ENCODE measurements at places on chromosomes 3 and 15.

DNA sequence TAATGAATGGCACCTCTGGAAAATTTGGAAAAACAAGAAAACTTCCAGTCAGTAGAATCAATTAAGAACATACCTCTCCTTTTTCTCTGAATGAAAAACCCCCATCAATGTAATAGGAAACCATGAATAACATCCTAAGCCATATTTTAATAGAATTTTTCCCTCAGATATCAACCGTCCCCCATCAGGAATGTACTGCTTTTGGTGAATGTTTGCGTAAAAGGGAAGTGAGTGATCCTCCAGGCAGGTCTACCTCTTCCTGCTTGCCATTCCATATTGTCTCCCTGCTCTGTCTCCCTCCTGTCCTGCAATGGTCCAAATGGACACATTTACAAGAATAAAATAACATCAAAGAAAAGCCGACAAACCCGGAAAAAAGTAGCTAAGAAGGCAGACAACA lies 30.8 kb downstream of the LAMP3 start:
- DNase-seq = no peak

- no peak for DNase-seq
Observed at GRCh38 chr3:36832406-36832805, 68.1 kb upstream of the DCLK3 start.

- no peak for DNase-seq
Observed at GRCh38 chr3:155815030-155815545, 9.0 kb upstream of the C3orf33 start.

DNA sequence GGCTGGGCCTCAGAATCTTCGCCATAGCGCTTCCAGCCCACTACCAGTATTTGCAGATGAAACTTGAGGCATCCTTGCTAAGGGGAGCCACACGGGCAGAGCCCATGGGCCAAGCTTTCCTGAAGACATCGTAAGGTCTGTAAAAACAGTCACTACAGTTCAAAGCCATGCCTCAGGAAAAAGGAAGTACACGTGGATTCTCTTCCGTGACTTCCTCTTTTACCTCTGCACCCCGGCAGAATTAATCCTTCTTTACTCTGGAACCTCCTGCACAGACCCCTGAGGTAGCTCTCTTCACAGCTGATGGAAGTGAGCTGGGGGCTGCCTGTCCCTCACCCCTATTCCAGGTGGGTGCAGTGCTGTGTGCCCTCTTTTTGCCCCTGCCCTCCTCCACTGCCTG lies 129.2 kb downstream of the CHDH start:
- DNase-seq = no peak

- DNase-seq = no peak
Observed at GRCh38 chr15:61364871-61365270, 135.8 kb upstream of the RORA start.

DNA sequence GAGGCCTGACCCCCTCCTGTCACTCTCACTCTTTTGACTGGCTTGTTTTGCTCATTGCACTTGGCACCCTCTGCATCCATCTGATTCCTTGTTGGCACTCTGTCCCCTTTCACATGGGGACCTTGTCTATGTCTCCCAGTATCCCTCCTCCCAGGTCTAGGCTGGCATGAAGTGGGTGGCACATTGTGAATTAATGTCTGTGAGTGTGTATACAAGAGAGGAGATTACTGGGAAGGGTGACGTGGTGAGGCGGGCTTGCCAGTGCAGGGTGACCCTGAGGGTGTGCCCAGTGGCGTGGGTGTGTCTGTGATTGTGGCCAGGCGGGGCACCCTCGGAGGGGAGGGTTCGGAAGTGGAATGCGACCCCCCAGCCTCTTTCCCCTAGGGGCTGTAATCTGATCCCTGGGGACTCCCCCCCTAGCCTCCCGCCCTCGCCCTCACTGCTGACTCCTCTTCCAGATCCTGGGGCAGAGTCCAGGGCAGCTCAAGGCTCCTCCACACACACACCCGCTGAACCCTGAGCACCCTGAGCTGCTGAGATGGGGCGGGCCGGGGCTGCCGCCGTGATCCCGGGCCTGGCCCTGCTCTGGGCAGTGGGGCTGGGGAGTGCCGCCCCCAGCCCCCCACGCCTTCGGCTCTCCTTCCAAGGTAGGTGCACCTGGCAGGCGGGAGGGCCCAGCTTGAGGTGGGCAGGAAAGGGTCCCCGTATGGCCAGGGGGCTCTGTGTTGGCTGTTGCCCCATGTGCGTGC lies at the start of gene SEMA3B:
Gene SEMA3B, plus strand, starts transcription at position 445 of the 749 bp plus-strand sequence. Its CDS starts 94 bp downstream, at position 539.
- DNase-seq = no peak

- no peak for DNase-seq
Observed at GRCh38 chr3:17187589-17188184, 302.9 kb downstream of the PLCL2 start.
